ENCODE measurements at places on chromosomes 4 and X.

DNA sequence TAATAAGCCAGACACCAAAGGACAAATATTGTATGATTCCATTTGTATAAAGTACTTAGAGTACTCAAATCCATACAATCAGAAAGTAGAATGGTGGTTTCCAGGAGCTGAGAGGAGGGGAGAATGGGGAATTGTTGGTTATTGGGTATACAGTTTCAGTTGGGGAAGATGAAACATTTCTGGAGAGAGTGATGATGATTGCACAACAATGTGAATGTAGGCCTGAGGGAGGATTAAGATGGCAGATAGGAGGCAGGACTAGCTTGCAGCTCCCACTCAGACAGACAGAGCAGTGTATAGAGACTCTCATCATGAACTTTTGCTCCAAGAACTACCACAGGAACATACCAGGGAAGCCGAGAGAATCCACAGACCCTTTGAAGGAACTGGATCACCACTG is 75.7 kb upstream of the PAK3 start:
- no peak for DNase-seq

DNA sequence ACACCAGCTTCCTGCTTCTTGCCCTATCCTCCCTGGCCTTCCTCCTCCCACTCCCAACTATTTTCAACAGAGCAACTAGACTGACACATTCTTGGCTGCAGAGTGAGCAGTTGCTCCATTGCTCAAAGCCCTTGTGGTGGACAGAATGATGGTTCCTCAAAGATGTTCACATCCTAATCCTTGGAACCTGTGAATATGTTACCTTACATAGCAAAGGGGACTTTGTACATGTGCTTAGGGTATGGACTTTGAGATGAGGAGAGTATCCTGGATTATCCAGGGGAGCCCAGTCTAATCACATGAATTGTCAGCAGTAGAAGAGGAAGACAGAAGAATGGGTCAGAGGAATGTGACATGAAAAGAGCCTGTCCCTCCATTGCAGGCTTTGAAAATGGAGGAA is 24.9 kb upstream of the HOPX start:
- DNase-seq = no peak

GRCh38 chrX:71871367-71871766 is 39.3 kb upstream of the NHSL2 start:
- no peak for DNase-seq

- DNase-seq = no peak
Observed at GRCh38 chr4:139672215-139672614, 6.6 kb downstream of the MGST2 start.

DNA sequence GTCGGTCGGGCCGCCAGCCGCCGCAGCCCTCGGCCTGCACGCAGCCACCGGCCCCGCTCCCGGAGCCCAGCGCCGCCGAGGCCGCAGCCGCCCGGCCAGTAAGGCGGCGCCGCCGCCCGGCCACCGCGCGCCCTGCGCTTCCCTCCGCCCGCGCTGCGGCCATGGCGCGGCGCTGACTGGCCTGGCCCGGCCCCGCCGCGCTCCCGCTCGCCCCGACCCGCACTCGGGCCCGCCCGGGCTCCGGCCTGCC is 213 bp downstream of the NFKB1 start:
- DNase-seq = no peak

GRCh38 chr4:119025420-119025819 is 110.2 kb upstream of the MYOZ2 start:
- DNase-seq = no peak

GRCh38 chr4:5635826-5636195 is 72.5 kb downstream of the EVC2 start:
- DNase-seq = no peak

DNA sequence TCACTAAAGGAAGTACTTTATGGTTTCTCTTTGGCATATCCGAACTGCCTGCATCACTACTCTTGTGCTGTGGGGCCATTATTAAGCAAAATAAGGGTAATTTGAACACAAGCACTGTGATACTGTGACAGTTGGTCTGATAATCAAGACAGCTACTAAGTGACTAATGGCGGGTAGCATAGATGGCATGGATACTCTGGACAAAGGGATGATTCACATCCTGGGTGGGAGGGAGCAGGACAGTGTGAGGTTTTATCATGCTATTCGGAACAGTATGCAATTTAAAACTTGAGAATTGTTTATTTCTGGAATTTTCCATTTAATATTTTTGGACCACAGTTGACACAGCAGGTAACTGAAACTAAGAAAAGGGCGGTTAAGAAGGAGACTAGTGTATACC is 52.6 kb upstream of the CITED1 start:
- DNase-seq = no peak

- DNase-seq = no peak
Observed at GRCh38 chr4:27807207-27807606, 946.6 kb downstream of the STIM2 start.

DNA sequence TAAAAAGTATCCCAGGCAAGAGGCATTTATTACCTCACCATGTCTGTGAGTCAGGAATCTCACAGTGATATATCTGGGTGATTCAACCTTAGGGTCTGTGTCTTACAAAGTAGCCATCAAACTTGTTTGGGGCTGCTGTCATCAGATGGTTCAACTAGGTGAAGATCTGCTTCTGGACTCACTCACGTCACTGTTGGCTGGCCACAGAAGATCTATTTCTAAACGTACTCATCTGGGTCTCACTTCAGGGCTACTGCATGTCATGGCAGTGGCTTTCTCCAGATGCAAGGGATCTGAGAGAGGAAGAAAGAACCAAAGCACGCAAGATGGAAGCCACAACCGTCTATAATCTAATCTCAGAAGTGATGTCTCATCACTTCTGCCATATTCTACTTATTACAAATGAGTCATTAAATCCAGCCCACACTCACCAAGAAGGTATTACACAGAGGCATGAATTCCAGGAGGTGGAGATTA is 267.8 kb upstream of the ANKRD50 start:
- DNase-seq = no peak

DNA sequence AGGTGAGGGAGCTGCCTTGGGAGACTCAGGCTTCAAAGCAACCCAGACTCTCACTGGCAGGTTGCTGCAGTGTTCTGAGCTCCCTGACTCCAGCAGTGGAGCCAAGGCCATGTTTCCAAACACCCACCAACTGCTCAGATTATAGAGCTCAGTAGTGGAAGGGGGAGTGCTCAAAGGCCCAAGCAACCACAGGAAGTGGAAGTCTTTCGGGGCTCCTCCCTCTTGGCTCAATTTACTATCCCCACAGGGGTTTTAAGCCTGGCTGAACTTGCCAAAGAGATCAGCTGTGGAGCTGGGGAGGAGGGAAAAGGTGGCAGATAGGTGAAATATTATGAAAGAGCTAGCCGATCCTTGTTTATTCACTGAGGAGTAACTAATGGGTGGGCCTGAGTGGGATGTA is 82.5 kb downstream of the HPRT1 start:
- DNase-seq = no peak

- no peak for DNase-seq
Observed at GRCh38 chrX:108025954-108026600, 18.8 kb upstream of the VSIG1 start.
